ENCODE measurements at places on chromosomes 3 and 15.

DNA sequence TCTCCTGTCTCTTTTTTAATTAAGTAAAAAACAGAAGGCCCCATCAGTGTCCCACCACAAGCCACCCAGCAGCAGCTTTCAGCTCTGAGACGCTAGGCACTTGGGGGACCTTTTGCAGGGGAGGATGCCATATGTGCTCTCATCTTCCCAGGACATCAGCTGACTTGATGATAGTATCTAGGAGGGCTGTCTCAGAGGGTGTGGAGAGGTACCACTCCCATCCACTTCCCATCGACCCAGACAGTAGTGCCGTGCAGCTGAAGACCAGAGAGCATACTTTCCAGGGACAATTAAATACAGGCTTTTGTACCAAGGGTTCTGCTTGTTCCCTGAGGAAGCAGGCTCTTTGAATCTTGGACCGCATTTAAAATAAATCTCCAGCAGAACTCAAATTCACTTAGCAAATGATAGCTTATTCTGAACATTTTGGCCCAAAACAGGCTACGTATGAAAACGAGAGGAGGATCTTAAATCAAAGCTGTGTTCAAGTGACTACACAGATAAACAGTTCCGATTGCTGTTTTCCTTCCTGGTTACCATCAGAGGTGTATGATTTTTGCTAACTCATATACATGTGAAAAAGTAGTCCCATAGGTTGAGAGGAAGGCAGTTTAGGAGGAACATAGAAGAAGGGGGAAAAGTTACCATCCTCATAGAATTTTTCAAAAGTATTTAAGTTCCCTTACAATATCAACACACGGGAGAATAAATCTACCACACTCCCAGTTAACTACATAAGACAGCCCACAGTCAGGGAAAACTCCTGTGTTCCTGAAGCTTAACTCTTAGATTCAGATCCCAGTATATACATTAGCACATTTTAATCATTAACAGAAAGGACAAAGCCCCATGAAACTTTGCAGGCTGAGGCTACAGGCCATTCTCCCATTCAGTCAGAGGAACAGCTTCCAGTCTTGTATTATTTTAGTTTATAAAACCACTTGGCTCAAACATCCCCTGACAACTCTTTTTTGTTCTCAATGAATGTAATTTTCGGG, 9.5 kb downstream of the WNT5A start:
- no peak for DNase-seq

GRCh38 chr3:38376098-38376816, 29.7 kb downstream of the XYLB start:
- no peak for DNase-seq

GRCh38 chr15:42287931-42288330, 14.7 kb upstream of the TMEM87A start:
- no peak for DNase-seq

- no peak for DNase-seq
These were observed 46.6 kb downstream of the KLF13 start for GRCh38 chr15:31373096-31373865.

DNA sequence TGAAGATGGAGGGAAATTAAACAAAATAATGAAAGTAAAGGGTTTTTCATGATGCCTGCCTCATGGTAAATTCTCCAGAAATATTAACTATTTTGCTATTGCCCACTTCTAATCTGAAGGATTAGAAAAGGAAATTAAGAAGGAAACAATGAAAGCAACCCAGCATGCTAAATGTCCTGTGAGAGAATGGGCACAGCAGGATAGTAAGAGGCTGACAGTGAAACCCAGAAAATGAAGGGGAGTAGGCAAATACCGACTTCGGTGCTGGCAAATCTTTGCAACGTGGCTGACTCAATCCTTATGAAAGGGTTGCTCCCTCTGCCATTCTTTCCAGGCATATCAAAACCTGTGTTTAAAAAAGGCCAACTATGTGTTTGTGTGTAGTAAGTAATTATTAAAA, 147.5 kb upstream of the SYNPR start:
- DNase-seq, result no peak

GRCh38 chr15:61119556-61119955, 109.5 kb downstream of the RORA start:
- DNase-seq, result no peak

- DNase-seq, result no peak
These were observed 91.0 kb upstream of the UBE3A start for GRCh38 chr15:25529774-25530173.

GRCh38 chr3:136644212-136644611, 108.0 kb downstream of the STAG1 start:
- no peak for DNase-seq

GRCh38 chr3:55549177-55549576, 62.1 kb upstream of the WNT5A start:
- no peak for DNase-seq

DNA sequence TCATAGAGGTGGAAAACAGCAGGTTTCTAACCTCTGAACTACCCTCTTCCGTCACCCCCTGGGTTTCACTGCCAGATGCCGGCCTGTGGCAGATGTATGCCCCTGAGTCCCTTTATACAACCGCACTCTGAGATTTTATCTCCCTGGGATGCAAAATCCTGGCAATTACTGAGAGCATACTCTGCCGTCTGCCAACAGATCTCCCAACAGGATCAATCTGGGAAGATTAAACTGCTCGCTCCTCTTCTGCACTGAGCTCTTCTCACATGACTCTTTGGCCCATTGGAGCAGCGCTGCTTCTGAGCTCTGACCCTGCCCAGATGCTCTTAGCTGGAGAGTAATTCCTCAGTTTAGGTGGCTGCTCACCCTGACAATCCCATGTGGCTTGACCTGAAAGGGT, 133.2 kb downstream of the LIPC start:
- no peak for DNase-seq

All from Panc1 (cell line).